ENCODE measurements at places on chromosomes 3 and 15. TPM values are rescaled to one million over a fixed set of nuclear protein-coding genes. Genes with fewer than 3 reads are reported as not detected.

AMT gene
- 20.5 TPM for total RNA-seq

GP9 gene
- not detected for total RNA-seq

GAP43 gene
- total RNA-seq, result 0.22 TPM

RBMS3 gene
- total RNA-seq, result 32.7 TPM

STARD5 gene
- 2.2 TPM for total RNA-seq

CADPS gene
- total RNA-seq, result 10.4 TPM

PCOLCE2 gene
- 64.1 TPM for total RNA-seq

NUP210 gene
- total RNA-seq, result 3.5 TPM

STRIT1 gene
- total RNA-seq, result 0.84 TPM
